Esophagus squamous epithelium (tissue), 5 donors: ENCODE measurements at places on chromosomes 11 and 22. TPM values are rescaled to one million over a fixed set of nuclear protein-coding genes. Genes with fewer than 3 reads are reported as not detected.

GRCh38 chr11:11865449-11865848, 23.7 kb downstream of the USP47 start:
- no peak for DNase-seq

DNA sequence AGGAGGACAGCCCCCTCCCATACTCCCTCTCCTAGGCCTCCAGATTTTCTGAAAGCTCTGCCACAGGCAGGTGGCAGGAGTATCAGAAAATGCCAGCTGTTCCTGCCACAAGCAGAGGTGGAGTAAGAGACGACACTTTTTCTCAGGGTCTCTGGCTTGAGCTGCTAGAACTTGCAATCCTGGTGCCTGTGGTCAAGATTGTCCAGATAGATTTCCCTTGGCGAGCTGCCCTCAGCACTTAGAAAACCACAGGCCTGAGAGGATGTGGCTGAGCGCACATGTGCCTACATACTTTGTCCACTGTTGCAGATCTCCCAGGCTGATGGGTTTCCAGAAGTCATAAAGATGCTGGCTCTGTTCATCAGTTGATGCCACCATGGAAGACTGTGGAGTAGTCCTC, 65.7 kb upstream of the NAV2 start:
- no peak for DNase-seq

GRCh38 chr22:23104187-23104971, 34.1 kb downstream of the GNAZ start:
- DNase-seq, result no peak

DNA sequence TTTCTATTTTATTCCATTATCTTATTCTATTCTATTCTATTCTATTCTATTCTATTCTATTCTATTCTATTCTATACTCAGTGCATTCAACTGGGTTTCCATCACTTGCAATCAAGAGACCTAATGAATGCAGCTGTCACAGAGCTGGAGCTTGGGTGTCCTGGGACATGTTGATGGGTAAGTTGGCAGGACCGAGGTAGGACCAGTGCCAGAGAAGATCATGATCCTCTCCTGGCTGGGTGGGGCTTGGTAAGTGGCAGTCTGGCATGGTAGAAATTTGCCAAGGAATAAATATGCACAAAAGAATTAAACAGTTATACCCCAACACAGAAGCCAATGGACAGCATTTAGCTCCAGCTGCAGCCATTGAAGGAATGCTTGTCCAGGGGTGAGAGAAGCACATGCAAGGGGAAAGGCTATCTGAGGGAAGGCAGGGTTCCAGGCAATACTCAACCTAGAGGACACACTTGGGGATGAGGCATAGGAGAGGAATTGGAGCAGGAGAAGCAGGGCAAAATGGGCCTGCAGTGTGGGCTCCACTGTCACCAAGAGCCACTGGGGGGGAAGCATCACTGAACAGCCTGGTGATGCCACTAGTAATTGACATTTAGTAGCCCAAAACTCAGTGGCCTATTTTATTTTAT, 97.0 kb upstream of the CD82 start:
- no peak for DNase-seq

- DNase-seq, result no peak
These were observed 35.9 kb upstream of the GCAT start for GRCh38 chr22:37771702-37772427.

DNA sequence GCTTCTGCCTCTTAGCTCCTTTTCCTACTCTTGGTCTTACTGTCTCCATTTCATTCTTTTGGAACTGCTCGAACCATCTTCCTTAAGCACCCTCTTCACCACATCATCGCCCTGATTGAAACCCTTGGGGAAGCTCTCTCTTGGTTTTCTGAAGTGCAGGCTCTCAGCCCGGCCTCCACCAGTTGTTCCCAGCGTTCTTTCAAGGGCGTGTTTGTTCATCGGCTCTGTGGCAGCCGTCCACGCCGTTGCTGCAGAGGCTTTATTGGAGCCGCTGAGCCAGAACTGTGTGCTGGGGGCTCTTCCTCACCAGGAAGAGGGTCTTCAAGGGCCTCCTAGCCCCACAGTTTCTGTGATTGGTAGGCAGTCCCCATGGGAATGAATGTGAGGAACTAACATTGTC, 214.1 kb downstream of the TBC1D22A start:
- no peak for DNase-seq

DNA sequence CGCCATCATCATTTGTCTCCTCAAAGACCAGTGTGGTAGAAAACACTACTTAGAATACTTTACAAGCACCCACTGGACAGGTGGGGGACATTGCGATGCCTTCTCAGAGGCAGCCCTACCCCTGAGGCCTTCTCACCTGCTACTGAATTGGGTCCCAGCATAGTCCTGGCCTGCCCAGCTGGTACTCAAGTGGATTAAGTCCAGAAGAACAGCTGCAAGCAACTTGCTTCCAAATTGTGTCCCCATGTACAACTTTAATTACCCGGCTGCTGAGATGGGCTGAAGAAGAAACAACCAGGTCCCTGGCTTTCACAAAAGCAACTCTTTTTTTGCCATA, 12.3 kb downstream of the ABTB2 start:
- DNase-seq, result no peak

- DNase-seq, result no peak
These were observed 11.7 kb upstream of the GRIK4 start for GRCh38 chr11:120499859-120500258.

GRCh38 chr11:100467821-100468508, 219.1 kb upstream of the ARHGAP42 start:
- DNase-seq, result no peak

DNA sequence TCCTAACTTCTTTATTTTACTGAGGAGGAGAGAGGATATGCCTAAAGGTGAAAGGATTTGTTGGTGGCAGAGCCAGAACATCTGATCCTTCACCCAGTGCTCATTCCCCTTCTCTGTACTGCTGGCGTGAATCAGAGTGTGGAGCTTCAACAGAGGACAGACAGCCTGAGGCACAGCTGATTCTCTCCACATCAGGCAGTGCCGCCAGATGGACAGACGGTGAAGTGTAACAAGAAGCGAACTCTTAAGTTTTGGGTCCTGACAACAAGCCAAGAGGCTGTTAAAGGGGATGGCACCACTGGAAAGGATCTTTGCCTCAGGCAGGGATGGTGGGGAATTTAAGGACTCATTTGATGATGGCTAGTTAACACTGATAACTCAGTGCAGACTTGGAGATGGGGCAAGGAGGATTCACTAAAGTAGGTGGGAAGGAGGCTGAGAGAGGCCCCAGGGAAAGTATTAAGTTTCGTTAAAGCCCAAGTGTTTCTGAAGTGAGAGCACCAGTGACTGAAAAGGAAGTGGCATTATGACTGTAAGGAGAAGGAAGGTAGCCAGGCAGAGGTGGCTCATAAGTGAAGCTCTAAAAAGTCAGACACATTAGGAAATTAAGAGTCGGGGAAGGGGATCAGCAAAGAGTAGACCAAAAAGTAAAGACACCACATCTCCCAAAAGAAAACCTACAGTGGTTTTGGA, 81.3 kb downstream of the CLPB start:
- no peak for DNase-seq

- no peak for DNase-seq
These were observed 45.0 kb downstream of the PPP6R3 start for GRCh38 chr11:68505596-68505995.

DNA sequence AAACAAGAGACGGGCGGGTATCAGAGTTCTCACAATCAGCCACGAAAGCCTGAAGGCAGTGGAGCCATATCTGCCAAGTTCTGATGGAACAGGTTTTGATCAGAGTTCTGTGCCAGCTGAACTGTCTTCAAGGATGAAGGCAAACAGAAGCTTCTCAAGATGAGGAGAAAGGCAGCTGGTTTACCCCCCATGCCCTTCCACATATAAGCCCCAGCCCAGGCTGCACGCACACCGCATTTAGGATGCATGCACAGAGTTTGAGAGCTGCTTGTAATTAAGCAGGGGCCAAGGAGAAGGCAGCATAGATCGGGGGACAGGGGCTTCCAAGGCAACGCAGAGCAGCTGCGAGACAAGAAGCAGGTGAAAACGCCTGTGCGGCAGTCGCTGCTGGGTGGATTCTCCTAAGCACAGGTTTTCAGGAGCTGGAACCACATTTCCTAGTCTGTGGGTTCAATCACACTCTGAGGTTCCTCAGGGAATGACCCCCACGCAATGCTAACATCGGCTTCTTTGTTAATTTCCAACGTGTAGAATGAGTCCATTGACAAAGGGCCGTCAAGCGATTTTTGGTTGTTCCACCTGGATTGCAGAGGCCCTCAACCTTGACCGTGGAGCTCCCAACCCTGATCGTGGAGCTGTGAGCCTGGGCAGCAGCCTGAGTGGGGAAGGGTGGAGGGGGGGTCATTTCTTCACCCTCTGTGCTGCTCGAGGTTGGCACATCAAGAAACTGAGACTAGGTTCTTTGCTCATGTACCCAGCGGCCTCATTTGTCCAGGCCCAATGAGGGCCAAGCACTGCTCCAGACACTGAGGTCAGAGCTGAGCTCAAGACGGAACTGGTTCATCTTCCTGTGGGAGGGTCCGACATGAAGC, 81.7 kb upstream of the SHISAL1 start:
- no peak for DNase-seq

DNA sequence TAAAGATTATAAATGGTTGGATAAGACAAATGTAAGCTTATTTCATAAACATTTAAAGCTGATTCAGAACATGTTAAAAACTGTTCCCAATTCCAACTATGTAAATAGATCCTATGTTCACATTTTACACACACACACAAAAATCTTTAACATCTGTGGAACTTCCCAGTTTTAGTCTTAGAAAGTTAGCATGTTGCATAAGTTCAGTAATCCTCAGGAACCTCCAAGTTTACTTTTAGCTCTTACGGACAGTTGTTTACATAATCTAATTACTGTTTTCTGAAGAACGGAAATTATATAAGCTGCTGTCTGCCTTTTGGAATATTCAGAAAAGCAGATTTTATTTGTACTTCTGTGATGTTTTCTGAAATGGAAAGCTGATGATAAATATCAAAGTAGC, 53.3 kb downstream of the PANX1 start:
- no peak for DNase-seq

GRCh38 chr11:14784230-14784629, 107.8 kb downstream of the CYP2R1 start:
- DNase-seq, result no peak

- no peak for DNase-seq
These were observed 99.0 kb upstream of the LARGE1 start for GRCh38 chr22:34019190-34019845.

DNA sequence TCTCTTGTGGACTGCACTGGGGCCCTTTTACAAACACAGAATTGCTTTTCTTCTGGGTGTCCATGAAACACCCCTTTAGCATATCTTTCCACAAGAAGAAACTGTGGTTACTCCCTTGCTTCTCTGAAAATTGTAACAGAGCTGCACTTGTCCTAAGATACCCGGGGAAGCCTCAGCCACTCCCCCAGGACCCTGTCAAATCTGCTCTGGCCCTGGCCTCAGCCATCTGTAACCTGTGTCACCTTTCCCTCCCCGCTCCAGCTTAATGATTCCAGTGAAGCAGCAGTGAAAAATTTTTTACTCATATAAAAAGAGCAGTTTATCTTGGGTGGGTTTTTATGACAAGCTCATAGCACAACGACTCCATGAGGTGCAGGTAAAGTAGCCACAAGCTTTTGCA, 3.4 kb upstream of the DUSP18 start:
- no peak for DNase-seq

DNA sequence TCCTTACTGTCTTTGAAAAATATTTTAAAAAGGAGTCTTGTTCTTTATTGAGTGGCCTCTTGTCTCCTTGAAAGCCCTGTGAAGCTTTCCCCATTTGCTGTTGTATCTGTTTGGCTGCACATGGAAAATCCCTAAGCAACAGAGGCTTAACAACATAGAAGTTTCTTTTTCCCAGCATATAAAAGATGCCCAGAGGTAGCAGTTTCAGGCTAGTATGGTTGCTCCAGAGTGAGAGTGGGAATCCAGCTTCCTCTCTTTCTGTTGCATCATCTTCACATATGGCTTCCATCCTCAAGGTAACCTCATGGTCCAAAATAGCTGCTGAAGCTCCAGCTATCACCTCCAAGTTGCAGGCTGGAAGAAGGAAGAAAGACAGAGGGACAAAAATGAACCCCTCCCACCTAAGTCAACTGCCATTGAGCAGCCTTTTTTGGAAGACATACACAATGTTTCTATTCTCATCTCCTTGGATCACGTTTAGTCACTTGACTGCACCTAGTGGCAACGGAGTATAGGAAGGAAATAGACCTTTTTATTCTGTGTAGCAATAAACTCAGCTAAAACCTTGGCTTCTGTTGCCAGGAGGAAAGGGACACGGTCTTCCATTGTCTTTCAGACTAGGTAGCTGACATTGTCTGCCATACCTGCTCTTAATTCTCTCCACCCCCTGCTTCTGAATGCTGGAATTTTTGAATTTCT, 5.3 kb downstream of the CSF2RB start:
- DNase-seq, result no peak

- DNase-seq, result no peak
These were observed 10.1 kb upstream of the GAB2 start for GRCh38 chr11:78427615-78428265.

- DNase-seq, result no peak
These were observed 14.0 kb upstream of the MCHR1 start for GRCh38 chr22:40665312-40665711.

DNA sequence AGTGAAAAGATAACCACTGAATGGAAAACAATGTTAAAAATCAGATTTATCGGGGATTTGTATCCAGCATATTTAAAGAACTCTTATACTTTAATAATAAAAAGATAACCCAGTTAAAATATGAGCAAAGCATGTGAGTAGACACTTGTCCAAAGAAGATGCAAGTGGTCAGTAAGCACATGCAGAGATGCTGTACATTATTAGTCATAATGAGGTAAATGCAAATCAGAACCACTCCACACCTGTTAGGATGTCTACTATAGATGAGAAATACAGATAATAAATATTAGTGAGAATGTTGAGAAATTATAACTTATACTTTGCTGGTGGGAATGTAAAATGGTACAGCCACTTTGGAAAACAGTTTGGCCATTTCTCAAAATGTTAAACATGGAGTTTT, 28.0 kb downstream of the QSER1 start:
- no peak for DNase-seq

GRCh38 chr22:45538281-45538680, 35.6 kb downstream of the FBLN1 start:
- no peak for DNase-seq

- no peak for DNase-seq
These were observed 146.8 kb downstream of the DBX1 start for GRCh38 chr11:20013346-20014066.

GRCh38 chr11:29095821-29096220, 921.0 kb downstream of the KCNA4 start:
- DNase-seq, result no peak

Gene PTGDR2
- not detected for total RNA-seq

Gene SLC22A8
- not detected for total RNA-seq

Gene CYB5R2
- 56.9 TPM for total RNA-seq

Gene NRIP3
- total RNA-seq, result 1.4 TPM

Gene HARBI1
- 1.3 TPM for total RNA-seq

Gene C11orf21
- 0.94 TPM for total RNA-seq

Gene MMP13
- total RNA-seq, result not detected

Gene GLYATL1
- not detected for total RNA-seq

Gene ACCS
- total RNA-seq, result 3.5 TPM

Gene TYR
- not detected for total RNA-seq

Gene CSF2RB
- total RNA-seq, result 2.0 TPM

Gene A4GALT
- total RNA-seq, result 14.3 TPM

Gene KCNQ1
- total RNA-seq, result 0.79 TPM
